NCI-H2171 (cell line): ENCODE measurements at places on chromosomes 6 and 20.

DNA sequence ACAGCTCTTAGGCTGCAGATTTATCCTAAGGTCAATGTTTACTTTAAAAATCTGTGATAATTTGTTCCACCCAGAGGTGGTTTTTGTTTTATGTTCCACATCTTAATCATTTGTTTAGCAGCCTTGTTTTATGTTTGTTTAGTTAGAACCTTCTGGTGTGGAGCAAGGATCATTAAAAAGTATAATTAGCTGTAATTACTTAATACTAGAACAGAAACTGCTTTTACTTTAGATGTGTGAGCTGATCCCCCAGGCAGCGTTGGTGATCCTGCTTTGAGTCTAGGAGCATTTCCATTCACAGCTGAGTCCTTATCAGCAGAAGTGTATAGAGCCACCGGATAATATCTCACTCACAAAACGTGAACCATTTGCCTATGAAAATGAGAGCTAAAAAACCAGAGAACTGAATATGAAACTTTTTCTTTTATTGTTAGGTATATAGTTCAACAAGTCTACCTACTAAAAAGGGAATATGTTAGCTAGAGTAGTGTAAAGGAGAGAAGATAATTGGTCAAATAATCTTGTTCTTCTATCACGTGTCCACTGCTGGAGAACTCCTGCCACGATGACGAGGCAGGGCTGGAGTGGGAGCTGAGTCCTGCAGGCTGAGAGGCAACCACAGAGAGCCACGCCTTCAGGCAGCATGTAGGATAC lies 78.5 kb downstream of the TRMT11 start:
- DNase-seq, result no peak

GRCh38 chr6:38517005-38517404 lies 122.7 kb downstream of the BTBD9 start:
- no peak for DNase-seq

GRCh38 chr6:145070791-145071190 lies 664.5 kb downstream of the EPM2A start:
- no peak for DNase-seq

GRCh38 chr6:16857969-16858592 lies 96.8 kb upstream of the ATXN1 start:
- DNase-seq, result no peak

DNA sequence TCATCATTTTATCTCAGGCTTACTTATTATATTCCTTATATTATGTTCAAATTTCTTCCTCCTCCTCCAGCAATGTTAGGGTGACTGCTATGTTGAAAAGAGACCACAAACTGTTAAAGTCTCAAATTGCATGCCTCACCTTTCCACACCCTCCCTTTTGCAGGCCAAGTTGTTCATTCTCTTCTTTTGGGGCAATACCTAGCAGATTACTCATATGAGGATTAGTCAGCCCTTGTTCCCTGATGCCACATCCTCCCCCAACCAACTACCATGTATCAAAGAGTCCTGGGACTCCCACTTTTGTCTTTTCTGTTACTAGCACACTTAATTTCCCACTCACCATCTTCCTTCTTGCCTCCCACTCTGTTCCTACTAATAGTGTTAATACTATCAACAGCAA lies 434.7 kb downstream of the BCKDHB start:
- DNase-seq, result no peak

- DNase-seq, result no peak
Measured at GRCh38 chr6:10425975-10426780, 11.3 kb upstream of the TFAP2A start.

GRCh38 chr6:156852147-156852857 lies 75.1 kb downstream of the ARID1B start:
- DNase-seq, result no peak

- DNase-seq, result no peak
Measured at GRCh38 chr6:51257938-51258337, 439.3 kb downstream of the TFAP2B start.

DNA sequence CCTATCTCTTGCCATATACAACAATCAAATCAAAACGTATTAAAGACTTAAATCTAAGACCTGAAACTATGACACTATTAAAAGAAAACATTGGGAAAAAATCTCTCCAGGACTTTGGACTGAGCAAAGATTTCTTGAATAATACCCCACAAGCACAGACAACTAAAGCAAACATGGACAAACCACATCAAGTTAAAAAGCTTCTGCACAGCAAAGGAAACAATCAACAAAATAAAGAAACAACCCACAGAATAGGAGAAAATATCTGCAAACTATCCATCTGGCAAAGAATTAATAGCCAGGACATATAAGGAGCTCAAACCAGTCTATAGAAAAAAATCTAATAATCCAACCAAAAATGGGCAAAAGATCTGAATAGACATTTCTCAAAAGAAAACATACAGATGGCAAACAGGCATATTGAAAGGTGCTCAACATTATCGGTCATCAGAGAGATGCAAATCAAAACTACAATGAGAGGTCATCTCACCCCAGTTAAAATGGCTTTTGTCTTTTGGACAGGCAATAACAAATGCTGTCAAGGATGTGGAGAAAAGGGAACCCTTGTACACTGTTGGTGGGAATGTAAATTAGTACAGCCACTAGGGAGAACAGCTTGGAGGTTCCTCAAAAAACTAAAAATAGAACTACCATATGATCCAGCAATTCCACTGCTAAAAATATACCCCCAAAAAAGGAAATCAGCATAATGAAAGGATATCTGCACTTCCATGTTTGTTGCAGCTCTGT lies 76.2 kb downstream of the SNX5 start:
- DNase-seq, result no peak

DNA sequence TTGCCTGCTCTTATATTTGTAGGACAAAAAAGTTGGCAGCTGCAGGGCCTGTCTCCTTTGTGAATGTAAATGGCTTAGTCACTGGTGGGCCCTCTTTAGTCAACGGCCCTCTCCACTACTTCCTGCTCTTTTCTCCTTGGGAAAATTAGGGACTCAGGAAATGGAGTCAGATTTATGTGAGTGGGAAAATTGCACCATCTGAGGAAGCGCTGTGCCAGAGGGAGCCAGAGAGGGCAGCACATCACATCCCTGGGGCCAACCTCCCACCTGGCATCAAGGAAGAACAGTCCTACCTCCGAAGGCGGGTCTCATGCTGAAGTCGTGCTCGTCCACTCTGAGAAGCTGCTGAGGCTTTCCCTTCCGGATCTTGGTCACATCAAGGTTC lies 15.6 kb downstream of the GABRR2 start:
- no peak for DNase-seq

GRCh38 chr6:41796474-41796873 lies 9.0 kb downstream of the TOMM6 start:
- DNase-seq, result no peak

DNA sequence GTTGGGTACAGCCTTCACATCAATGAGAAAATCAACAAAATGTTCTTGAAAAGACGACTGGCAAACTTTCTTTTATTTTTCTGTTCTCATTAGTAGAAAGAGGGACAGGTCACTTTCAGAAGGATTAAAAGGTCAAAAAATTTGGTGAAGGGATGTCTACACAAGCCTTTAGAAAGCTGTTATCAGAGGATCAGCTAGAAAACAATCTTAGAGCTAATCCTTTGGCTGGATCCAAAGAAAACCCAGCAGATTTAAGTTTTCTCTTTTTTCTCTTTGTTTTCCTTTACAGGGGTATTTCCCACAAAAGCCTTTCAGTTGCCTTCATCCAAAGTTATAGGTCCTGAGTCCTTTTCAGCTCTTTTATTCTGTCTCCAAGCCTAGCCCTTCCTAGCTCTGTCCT lies 57.3 kb upstream of the EDN1 start:
- DNase-seq, result no peak

- no peak for DNase-seq
Measured at GRCh38 chr20:34164381-34164984, 52.4 kb upstream of the EIF2S2 start.

GRCh38 chr6:98358173-98358572 lies 476.2 kb upstream of the POU3F2 start:
- no peak for DNase-seq

DNA sequence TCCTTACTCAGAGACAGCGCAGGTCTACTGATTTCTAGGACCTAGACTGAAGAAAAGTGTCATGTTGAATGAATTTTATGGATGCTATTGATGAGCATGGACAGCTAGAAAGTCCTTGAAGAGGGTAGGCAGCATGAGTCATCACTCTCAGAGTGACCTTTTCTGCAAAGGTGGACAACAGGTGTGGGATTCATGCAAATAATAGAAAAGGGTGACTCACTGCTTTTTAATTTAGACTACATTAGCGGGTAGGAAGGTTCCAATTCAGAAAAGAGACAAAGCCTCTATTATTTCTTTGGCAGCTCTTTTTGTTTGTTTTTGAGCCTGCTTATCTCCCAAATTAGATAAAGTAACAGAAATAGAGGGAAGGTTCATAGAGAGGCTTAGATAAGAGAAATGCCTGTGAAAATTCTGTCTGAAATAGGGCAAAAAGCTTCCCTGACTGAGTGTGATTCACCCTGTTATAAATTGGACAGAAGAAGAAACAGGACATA lies 191.4 kb downstream of the TENT5A start:
- no peak for DNase-seq

- no peak for DNase-seq
Measured at GRCh38 chr20:33237989-33238388, 2.2 kb downstream of the BPIFA1 start.

- DNase-seq, result no peak
Measured at GRCh38 chr6:167092672-167093339, 30.1 kb upstream of the CCR6 start.

DNA sequence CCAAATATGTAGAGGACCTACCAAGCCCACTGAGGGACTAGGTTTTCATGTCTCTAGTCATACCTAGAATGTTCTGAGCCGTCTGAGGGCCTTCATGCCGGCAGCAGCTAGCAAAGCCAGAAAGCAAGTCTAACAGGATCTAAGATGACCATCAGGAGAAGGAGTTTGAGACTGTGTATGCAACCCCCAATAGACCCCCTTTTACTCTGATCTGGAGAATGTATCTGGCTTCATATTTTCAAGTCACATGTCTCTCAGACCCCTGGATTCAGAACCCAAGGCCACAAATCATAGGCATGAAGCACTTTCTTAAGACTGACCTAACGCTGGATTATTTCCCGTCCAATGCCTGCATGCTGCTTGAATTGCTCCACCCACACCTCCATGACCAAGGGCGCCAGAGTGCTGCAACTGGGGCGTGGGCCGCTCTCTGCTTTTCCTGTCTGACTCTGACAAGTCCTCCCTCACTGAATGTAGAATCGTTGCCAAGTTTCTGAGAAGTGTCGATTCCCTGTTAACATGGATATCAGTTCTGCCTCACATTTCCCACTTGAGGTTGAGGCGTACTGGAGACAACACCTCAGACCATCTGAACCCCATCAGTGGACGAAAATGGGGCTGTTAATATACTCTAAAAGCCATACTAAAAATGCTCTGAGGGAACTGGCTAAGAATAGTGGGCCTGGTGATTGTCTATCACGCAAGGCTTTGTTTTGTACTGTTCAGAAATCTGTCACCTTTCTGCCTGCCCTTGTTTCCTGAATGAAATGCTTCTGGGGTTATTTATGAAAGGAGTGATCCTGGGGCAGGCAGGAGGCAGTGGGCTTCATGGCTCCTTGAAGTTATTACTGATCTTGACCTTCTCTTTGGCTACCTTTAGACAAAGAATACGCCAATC lies 23.9 kb upstream of the ASXL1 start:
- no peak for DNase-seq

DNA sequence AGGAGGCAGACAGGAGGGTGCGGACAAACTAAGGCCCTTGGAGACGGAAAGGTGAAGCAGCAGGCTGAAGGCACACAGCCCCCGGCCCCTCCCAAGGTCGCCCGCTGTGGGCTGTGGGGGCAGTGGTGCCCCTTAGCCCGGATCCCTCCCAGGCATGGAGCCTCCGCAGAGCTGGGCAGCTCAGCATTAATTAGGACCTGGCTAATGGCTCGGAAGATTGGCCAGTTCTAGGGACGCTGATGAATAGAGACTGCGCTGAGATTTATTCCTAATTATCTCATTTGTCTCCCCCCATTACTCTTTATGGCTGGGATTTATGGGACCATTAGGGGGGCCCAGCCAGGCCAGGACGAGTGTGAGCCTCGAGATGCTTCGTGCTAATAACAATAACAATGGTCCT lies 20.4 kb downstream of the MDFI start:
- DNase-seq, result no peak

DNA sequence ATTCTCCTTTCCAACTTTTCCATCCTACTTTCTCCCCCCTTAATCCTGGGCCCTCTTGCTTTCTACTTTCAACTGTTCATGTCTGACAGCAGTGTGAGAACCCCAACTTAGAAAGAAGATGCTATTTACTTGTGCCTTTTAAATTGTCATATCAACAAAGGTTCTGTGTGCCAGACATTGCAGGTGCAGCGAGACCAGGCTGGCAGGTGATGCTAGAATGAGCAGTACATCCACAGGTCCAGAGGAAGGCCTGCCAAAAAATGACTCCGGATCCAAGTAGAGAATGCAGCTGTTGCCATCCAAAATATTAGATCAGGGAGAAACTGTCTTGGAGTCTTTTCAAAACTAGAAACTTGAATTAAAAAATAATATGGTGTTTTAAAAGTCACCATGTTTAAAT lies 510.5 kb downstream of the LMBRD1 start:
- no peak for DNase-seq

DNA sequence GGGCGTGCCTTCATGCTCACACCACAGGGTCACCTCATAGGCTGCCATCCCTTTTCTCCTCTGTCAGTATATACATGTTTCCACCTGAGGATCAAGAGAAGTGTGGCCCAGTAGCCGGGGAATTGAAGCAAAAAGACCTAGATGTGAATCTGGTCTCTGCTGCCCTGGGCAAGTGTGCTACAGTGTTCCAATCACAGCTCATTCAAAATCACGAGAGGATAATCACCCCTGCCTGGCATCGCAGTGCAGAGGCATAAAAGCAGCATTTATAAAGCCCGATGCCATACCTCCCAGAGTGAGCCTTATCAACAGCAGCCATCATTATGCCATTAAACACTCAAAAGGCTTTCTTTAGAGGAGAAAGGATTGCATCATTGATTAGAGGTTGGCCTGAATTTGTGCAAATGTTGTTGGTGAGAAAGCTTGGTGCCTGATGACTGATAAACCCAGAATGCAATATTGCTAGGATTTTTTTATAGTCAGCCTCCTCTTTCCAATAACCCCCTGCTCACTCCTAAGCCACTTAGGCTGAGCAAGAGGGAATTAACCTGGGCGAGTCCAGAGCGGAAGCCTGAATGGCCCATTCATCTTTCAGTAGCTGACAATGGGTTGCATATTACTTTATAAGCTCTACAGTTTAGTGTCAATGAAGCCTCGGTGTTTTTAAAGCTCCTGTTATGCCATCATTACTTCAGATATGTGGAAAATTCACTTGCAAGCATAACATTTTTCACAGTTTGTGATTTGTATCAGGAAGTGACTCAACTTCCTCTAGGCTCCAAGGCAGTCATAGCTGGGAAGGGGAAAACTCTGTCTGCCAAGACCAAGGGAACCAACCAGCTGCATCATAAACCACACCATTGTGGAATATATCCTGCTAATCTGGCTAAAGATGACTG lies 92.5 kb upstream of the NXT1 start:
- DNase-seq, result no peak

- DNase-seq, result no peak
Measured at GRCh38 chr6:35248965-35249364, 10.6 kb upstream of the ZNF76 start.

DNA sequence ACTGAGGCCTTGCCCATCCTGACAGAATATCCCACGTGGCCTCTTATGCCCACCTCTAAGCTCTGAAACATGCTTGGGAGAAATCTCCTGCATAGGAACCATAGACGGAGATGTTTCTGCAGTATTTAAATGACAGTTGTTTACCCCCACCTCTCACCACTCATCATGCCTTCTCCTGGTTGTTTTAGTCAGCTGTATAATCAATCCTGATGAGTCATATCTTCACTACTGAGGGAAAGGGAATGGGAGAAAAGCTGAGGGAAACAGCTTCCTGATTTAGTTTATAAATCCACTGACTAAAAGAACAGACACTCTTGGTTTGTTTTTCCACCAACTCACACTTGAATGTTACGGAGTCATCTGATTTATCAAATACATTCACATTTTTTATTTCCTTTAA lies 113.2 kb upstream of the TENT5A start:
- no peak for DNase-seq
